ENCODE measurements at places on chromosomes 1 and 21.

DNA sequence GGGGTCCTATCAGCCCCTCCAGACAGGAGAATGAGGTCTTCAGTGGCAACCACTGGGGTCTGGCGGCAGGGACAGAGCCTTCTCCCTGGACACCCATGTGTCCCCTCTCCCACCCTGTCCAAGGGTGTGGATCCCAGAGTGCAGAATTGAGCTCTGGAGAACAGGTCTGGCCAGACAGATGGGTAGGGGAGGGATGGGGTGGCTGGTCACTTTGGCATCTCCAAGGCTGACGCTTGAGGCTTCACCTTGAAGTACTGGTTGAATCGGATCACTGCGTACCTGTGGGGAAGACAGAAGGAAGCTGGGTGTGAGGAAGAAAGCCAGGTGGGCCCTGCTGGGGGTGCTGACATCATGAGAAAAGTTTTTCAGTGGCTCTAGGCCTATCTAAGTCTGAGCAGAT is 19.9 kb downstream of the ETNK2 start:
- DNase-seq: no peak

DNA sequence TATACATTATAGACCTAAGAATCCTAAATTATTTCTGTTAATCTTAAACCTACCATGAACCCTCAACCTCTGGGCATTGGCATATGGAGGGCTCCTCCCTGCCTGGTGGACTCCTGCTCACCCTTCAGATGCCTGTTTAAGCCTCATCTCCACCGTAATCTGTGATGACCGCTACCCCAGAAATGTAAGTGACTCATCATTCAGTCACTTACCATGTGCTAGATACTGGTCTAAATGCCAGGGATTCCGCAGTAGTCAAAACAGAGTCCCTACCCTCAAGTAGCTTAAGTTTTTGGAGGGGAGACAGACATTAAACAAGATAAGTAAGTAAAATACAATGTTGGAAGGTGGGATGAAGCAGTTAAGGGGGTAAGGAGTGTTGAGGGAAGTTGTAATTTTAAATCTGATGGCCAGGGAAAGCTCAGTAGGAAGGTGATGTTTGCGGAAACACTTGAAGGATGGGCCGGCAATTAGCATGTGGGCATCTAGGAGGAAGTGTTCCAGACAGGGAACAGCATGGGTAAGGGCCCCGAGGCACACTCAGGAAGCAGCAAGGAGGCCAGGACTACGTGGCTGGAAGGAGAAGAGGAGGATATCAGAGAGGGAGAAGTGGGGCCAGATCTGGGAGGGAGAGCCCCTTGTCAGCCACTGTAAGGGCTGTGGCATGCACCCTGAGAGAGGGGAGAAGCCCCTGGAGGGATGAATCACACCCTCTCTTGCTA is 141.7 kb upstream of the HOOK1 start:
- no peak for DNase-seq

GRCh38 chr1:84884671-84885389 is 8.2 kb downstream of the LPAR3 start:
- DNase-seq: no peak

DNA sequence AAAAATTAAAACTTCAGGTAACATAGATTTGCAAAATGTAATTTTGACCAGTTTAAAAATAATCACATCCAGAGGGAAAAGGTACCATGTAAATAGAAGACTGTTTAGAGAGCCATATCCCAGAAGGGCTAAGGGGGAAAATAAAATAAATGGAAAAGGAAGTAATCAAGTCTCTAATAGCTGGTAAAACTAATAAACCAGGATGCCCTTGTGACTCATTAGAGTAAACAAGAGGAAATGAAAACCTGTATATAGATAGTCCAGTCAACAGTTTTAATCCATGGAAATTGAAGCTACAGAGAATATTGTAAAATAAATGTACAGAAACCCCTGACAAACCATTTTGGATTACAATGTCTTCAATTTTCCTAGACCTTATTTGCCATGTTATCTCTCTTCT is 698.0 kb upstream of the RGS18 start:
- no peak for DNase-seq

All from activated T-helper 9 cell treated with anti-CD3 and anti-CD28 coated beads, Interleukin-2, amount 50 U/mL, for 16 hours (primary cell).